ENCODE measurements at places on chromosomes 3 and 15. TPM values are rescaled to one million over a fixed set of nuclear protein-coding genes. Genes with fewer than 3 reads are reported as not detected.

The ARID3B gene
- polyA plus RNA-seq, result 14.4 TPM

The LDHAL6B gene
- not detected for polyA plus RNA-seq

The CLEC3B gene
- polyA plus RNA-seq, result not detected

The GRIP2 gene
- polyA plus RNA-seq, result not detected

The TGM5 gene
- not detected for polyA plus RNA-seq

The BCL2A1 gene
- polyA plus RNA-seq, result 75.8 TPM

The CLDND1 gene
- 39.8 TPM for polyA plus RNA-seq

The HYKK gene
- polyA plus RNA-seq, result not detected

The IGF2BP2 gene
- polyA plus RNA-seq, result not detected

The SYNPR gene
- not detected for polyA plus RNA-seq

The SLC12A1 gene
- polyA plus RNA-seq, result not detected

The ZBED2 gene
- polyA plus RNA-seq, result 6.7 TPM

The LRRC49 gene
- polyA plus RNA-seq, result not detected

The SETD2 gene
- 32.6 TPM for polyA plus RNA-seq

The CPEB1 gene
- polyA plus RNA-seq, result 0.11 TPM

The CISH gene
- polyA plus RNA-seq, result 3.1 TPM

The SLC28A2 gene
- not detected for polyA plus RNA-seq

The CTDSPL2 gene
- polyA plus RNA-seq, result 39.9 TPM

The MUSTN1 gene
- polyA plus RNA-seq, result not detected

The CCDC54 gene
- polyA plus RNA-seq, result not detected

The C3orf49 gene
- not detected for polyA plus RNA-seq

The OCA2 gene
- polyA plus RNA-seq, result not detected

The P2RY13 gene
- 0.46 TPM for polyA plus RNA-seq

The DLL4 gene
- not detected for polyA plus RNA-seq

The TNNC1 gene
- not detected for polyA plus RNA-seq

The XCR1 gene
- not detected for polyA plus RNA-seq

The FGF12 gene
- polyA plus RNA-seq, result 0.38 TPM

The SNTN gene
- not detected for polyA plus RNA-seq

The BCHE gene
- not detected for polyA plus RNA-seq

The ATP13A4 gene
- polyA plus RNA-seq, result 0.85 TPM

The PDE8A gene
- polyA plus RNA-seq, result 3.3 TPM

The PIGZ gene
- polyA plus RNA-seq, result 2.1 TPM

The ZNF662 gene
- polyA plus RNA-seq, result not detected

The SUSD5 gene
- not detected for polyA plus RNA-seq

The SPINK8 gene
- not detected for polyA plus RNA-seq

The C15orf62 gene
- polyA plus RNA-seq, result 0.09 TPM
